ENCODE measurements at places on chromosomes 7 and 10.

DNA sequence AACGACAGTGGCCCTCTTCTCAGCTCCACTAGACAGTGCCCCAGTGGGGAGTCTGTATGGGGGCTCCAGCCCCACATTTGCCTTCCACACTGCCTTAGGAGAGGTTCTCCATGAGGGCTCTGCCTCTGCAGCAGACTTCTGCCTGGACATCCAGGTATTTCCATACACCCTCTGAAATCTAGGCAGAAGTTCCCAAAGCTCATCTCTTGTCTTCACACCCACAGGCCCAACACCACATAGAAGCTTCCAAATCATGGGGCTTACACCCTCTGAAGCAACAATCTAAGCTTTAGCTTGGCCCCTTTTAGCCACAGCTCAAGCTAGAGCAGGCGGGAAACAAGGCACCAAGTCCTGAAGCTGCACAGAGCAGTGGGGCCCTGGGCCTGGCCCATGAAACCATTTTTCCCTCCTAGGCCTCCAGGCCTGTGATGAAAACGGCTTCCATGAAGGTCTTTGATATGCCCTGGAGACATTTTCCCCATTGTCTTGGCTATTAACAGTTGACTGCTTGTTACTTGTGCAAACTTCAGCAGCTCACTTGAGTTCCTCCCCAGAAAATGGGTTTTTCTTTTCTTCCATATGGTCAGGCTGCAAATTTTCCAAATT, 89.2 kb downstream of the KBTBD2 start:
- no peak for DNase-seq

DNA sequence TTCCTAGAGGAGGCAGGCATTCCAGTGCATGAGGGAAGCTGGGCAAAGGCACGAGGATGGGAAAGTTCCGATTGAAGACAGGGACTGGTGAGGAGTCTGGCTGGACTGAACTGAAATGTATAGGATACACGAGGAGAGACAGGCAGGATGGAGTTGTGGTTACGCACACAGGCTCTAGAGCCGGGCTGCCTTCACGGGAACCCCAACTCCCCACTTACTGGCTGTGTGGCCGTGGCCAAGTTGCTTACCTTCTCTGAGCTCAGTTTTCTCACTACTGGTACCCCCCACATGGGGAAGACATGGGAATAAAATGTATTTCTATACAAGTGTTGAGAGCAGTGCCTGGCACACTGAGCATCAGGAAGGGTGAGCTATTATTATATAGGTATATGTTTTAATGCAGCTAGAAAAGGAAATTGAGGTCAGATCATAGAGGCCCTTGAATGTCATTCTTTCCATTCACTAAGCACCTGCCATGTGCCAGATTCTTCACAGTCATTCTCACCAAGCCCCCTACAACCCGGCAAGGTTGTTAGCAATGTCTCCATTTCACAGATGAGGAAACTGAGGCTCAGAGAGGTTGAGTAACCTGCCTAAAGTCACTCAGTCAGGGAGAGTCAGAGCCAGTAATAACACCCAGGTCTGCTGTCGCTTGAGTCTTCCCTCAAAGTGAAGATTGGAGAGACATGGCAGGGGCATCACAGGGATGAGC, 9.7 kb downstream of the CHST3 start:
- no peak for DNase-seq

DNA sequence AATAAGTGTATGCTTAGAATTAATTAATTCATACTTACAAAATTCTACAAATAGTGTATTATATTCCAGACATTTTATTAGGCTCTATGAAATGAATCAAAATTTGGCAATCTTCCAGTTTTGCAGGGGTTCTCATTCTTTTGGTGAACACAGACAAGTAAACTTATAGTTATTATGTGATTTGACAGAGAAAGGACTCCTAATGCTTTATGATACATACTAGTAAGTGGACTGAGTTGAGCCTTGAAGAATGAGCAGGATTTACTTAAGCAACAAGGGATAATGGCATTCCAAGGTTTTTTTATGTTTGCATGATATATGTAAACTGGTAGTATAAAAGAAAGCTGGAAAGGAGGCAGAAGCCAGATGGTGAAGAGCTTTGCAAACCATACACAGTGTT, 145.7 kb upstream of the FERD3L start:
- DNase-seq, result no peak

GRCh38 chr7:30927040-30927439, 15.4 kb downstream of the AQP1 start:
- no peak for DNase-seq

DNA sequence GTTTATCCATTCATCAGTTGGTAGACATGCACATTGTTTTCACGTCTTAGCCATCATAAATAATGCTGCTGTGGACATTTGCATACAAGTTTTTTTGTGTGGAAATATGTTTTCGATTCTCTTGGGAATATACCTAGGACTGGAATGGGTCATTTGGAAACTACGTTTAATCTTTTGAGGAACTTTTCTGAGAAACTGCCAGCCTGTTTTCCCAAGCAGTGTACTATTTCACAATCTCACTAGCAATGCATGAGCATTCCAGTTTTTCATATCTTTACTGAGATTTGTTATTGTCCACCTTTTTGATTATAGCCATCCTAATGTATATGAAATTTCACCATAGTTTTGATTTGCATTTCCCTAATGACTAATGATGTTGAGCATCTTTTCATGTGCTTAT, 95.7 kb upstream of the JAZF1 start:
- no peak for DNase-seq

GRCh38 chr10:1117651-1118050, 61.5 kb downstream of the WDR37 start:
- no peak for DNase-seq

DNA sequence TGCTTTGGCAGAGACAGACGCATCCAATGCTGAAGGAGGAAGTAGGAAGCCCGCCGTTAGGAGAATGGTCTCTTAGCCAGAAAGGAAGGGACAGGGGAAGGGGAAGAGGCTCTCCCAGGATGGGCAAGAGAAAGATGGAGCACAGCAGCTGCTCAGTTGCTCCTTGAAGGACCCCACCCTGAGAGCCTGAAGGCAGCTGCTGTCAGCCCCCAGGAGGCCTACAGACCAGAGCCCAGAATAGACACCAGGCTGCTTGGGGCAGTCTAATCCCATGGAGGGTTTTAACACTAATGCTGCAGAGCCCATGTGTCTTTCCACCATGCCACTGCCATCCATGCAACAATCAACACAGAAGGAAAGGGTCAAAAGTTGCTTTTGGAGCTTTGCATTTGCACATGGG, 3.5 kb upstream of the C7orf33 start:
- DNase-seq, result no peak

DNA sequence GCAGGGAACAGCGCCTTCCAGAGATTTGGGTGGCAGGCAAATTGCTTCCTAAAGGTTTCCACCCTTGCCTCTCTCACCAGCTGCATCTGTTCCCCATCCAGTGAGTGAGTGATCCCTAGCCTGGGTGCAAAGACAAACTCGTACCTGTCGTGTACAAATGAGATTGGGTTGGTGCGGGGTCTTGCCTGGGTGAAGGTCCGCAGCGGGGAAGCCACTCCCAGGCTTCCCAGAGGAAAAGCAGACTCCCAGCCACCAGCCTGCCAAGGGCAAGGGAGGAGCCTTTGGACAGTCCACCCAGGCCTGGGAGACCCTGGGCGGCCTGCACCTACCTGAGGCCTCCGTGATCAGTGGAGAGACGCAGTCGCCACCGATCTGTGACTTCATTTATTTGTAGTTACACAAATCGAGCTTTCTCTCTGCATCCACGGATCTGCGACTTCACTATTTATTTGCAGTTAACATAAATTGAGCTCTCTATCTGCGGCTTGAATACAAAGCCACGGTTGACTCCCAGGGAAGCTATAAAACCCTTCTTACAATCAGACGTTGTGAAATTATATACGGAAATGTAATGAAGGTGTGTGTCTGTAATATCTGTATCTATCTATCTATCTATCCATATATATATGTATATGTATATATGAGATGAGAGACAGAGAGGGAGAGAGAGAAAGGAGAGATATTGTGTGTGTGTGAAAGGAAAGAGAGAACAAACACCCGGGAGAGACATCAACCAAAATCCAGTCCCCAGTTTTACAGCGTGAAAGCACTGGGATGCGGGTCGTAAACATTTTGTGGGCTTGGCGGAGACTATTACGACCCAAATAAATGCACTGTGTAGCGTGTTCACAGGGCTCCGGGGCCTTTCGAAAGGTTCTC, 3.0 kb upstream of the HOXA7 start:
- DNase-seq, result peak; percentile 11

- no peak for DNase-seq
These were observed 117.8 kb upstream of the ZMIZ1 start for GRCh38 chr10:78950656-78951587.

GRCh38 chr7:159067576-159068487, 76.8 kb downstream of the VIPR2 start:
- no peak for DNase-seq

DNA sequence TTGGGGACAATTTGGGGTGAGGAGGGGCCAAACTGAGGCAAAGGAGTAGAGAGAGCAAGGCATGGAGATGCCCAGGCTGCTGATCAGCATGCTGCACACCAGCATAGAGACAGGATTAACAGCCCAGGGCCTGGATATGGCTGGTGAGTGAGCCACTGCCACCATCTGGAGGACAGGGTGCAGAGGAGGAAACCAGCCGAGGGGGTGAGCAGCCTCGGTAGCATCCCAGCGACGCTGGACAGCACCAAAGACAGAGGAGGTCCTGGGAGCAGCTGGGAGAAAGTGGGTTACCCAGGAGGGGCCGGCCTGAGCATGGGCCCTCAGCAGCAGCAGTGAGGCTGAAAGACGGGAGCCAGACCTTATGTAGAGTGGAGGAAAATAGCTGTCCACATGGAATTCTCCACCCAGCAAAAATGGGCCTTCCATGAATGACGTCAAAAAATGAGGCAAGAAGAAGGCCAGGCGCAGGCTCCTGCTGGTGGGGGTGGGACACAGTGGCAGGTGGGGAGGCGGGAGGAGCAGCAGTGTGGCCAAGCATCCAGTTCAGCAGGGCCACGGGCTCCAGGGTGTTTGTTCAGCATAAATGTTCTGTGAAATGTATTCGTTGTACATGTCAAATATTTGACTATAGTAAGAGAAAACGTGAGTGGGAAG, 16.7 kb downstream of the RET start:
- DNase-seq, result no peak

DNA sequence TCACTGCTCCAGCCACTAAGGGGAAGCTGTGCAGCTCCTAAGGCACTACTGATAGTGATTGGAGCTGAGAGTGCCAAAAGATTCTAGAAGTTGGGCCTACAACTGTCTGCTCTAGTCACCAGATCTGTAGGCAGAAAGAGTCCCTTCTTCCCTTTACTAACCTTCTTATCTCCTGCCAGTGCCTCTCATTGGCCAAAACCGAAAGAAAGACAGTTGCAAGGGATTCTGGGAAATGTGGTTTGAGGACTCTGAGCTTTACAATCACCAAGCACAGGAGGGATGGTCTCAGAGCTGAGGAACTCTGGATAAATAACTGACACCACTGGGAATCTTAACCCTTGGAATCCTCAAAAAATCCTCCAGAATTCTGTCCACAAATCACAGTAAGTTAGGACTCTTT, 615.8 kb downstream of the CCSER2 start:
- no peak for DNase-seq

GRCh38 chr10:329361-330099, 194.3 kb downstream of the ZMYND11 start:
- peak; percentile 82 for DNase-seq

DNA sequence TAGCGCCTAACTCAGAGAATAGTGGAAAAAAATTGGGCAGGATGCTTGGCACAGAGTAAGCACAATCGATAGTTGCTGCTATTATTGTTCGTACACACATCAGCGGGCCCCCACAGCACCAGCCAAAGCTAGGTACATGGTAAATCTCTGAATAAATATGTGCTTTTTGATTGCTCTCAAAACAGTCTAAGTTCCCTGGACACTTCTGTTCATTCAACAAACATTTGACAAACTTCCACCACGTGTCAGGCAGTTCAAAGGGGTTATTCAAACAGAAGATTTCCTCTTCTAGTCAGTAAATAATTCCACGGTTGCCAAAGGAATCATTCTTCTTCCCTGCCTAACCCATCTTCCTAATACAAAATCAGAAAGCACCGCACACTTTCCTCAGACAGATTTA, 150.8 kb downstream of the DGKI start:
- DNase-seq, result no peak

All from head of caudate nucleus (tissue), 42 donors.